ENCODE measurements at places on chromosomes 7 and 10.

DNA sequence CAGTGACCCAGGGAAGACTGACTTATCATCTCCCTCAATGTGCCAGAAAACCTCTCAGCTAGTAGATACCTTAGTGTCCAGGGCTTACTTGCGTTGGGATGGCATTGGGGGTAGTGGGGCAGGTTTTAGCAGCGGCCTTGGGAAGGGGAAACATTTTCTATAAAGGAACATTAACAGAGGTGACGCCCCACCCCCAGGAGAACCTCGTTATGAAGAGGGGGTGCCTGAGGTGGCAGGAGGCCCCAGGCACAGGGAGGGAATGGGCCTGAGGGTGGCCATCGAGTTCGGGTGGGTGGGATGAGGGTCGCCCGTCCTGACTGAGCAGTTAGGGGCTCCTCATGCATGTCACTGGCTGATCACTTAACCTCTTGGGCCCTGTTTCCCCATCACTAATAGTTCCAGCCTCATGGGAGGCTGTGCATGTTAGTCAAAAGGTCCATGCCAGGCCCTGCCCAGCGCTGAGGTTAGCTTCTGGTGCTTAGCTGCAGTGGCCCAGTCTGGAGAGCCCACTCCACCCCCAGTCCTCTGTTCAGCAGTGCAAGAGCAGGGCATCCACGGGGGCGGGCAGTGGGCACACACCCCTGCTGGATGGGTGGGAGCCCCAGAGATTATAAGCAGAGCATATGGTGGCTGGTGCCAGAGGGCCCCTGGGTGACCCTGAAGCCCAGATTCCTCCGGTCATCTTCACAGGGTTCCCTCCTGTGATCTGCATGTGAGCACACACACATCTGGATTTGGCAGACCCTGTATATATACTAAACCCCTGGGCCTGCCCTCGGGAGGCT lies 27.0 kb downstream of the UNC5B start:
- DNase-seq: no peak

DNA sequence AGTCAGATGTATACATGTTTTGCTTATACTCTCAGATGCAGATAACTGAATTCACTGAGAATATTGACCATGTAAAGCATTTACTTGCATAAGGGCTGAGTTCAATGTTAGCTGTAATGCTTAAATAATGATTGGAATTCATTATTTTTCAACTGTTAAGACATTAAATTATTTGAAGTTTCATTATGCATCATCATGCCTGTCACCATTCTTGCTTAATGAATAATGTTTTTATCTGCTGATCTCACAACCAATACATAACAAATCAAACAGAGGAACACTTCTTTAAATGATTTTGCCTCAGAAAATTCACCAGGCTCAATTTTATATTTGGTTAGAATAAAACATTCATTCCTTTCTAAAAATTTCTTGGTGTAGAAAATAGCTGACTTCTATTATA lies 233.4 kb downstream of the GPR37 start:
- DNase-seq: no peak

DNA sequence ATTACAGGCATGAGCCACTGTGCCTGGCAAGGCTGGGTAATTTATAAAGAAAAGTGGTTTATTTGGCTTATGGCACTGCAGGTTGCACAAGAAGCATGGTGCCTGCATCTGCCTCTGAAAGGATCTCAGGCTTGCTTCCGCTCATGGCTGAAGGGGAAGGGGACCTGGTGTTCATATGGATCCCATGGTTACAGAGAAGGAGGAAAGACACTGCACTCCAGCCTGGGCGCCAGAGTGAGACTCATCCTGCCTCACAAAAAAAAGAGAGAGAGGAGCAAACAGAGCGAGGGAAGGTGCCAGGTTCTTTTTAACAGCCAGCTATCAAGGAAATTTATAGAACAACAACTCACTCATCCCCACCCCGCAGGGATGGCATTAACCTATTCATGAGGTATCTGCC lies 36.2 kb downstream of the HIP1 start:
- DNase-seq: no peak

DNA sequence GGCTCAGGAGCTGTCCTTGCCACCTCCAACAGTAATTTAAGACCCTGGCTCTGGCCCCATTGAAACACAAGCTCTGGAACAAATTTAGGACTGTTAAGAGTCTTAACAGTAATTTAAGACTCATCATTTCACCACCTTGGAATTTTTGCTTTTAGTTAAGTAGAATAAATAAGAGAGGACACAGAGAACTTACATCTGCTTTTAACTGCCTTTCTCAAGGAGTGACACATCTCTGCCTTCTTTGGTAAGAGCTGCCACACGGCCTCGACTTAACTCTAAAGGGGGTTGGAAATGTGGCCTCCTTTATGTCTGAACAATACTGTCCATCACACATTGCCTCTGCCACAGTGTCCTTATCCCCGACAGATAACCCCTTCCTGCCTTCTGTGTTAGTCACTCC lies 77.9 kb downstream of the HERPUD2 start:
- DNase-seq: no peak

- DNase-seq: no peak
Observed at GRCh38 chr10:30231071-30231652, 117.9 kb downstream of the MTPAP start.

- no peak for DNase-seq
Observed at GRCh38 chr7:963236-964078, 9.0 kb upstream of the ADAP1 start.

GRCh38 chr7:1889556-1890181 lies 219.6 kb downstream of the ELFN1 start:
- DNase-seq: no peak

GRCh38 chr7:143295870-143296269 lies 7.7 kb downstream of the CASP2 start:
- no peak for DNase-seq

GRCh38 chr10:132383751-132384196 lies 13.2 kb upstream of the PWWP2B start:
- no peak for DNase-seq

DNA sequence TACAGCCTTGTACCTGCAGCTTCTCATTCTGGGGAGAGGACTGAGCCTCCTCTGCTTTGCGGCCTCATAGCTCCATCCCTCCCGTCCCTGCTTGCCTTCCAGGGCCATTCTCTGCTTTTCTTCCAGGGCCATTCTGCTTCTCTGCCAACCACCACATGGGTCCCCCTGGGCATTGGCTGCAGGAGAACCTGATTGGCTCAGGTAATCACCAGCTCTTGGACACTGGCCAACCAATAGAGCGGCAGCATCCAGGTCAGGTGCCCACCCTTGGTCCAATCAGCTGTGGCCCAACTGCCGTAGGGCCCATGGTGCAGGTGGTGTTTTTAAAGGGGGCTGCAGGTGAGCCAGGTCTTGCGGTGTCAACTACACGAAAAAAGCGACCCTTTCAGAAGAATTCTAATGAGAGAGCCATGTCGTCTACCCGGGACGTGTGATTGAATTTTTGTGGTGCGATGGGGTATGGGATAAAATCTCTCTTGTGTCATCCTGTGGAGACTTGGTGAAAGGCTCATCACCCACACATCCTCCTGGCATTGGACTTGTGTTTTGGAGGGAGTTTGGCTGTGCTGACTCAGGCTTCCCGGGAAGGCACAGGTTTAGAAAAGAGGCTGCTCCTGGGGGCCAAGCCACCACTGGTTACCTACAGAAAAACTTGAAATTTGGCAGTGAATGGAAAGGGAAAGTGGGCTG lies 46.0 kb upstream of the PODXL start:
- no peak for DNase-seq

GRCh38 chr7:44087911-44088838 lies 5.8 kb upstream of the POLM start:
- DNase-seq: no peak

DNA sequence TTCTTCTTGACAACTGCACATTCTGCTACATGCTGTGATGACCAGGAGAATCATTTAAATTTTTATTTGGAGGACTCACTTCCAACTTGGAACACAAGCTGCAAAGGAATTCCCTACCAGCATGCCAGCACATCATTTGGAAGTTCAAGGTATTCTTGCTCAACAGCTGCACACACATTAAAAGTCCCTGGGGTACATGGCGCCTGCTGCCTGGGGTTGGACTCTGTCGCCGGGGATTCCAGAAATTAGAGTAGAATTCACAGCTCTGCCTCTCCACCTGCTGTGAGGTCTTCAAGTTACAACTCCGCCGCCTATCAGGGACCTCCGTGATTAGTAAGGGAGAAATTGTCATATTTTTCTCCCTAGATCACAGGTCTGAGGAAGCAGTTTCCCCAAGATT lies 1.1 kb downstream of the ZNF32 start:
- no peak for DNase-seq

- no peak for DNase-seq
Observed at GRCh38 chr7:91922857-91923256, 17.8 kb upstream of the AKAP9 start.

DNA sequence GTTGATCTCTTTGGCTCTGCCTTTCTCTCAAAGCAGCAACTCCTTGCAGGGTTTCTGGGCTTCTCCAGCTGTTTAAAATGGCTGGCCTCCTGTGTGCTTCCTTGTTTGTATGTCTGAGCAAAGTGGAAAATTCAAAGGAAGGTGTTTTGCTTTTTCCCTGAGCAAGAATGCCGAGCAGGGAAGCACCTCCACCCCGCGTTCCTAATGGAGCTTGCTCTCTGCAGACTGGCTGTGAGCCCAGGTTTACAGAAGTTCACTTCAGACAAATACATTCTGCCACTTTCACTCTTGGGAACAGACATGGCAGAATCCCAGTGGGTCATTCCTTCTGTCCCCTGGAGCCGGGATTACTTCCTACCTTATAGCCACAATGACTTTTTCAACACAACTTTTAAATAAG lies 181.8 kb upstream of the AGK start:
- DNase-seq: no peak

GRCh38 chr10:124447751-124448466 lies 1.9 kb downstream of the NKX1-2 start:
- no peak for DNase-seq

DNA sequence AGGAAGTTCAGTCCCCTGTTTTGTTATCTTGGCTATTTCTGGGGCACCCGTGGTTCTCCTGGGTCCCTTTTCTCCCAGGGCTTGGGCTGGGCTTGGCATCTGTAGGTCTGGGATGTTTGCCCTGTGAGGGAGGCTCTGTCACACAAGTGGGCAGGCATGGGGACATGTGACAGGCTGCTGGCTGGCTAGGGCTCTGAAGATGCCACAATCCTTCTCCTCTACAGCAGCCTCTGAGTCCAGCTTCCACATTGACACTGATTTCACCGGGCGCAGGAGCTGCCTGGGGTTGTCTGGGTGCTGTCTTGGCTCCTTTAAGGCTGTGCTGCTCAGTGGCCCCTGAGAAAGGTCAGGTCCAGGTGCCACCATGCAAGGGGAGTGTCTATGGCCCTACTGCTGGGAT lies 37.4 kb upstream of the ZNF716 start:
- no peak for DNase-seq

- no peak for DNase-seq
Observed at GRCh38 chr7:114472896-114473512, 58.4 kb downstream of the FOXP2 start.

DNA sequence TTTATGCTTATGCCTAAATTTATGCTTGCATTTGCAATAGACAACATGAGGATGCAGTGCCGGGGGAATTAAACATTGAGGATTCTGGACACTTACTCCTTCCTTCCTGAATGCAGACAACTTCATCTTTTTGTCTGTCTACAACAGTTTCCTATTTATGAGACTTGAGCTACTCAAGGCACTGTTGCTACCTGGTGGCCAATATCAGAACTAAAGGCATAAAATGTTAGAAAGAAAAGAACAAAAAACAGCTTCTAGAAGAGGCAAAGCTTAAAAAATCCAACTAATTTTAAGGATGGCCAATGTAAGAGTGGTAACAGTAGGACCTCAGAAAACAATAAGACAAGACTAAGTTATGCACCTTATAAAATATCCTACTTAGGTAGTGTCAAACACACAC lies 144.5 kb upstream of the PTN start:
- no peak for DNase-seq

DNA sequence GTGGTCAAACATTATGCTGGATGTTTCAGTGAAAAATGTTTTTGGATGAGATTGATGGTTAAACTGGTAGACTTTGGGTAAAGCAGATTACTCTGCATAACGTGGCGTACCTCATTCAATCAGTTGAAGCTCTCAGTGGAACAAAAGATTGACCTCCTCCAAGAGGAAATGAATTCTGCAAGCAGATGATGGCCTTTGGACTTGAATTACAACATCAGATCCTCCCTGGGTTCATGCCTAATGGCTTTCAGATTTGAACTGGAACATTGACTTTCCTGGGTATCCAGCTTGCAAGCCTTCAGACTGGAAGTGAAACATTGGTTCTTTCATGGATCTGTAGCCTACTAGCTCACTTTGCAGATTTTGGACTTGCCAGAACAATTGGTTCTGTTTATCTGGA lies 169.3 kb upstream of the MALRD1 start:
- DNase-seq: no peak

DNA sequence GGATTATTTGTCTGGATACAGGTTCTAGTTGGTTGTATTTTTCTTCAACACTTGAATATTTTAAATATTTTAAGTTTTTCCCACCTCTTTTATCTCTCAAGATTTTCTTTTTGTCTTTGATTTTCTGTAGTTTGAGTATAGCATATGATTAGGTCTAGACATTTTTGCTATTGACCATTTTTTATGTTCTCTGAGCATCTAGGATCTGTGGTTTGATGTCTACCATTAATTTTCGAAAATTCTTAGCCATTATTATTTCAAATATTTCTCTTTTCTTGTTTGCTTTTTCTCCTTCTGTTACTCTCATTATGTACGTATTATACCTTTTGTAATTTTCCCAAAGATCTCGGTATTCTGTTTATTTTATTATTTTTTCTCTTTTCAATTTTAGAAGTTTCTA lies 219.1 kb downstream of the ITGB1 start:
- no peak for DNase-seq

GRCh38 chr7:135342887-135343286 lies 109.2 kb downstream of the STRA8 start:
- no peak for DNase-seq

GRCh38 chr10:117217196-117217761 lies 20.0 kb downstream of the KCNK18 start:
- DNase-seq: peak; percentile 6

DNA sequence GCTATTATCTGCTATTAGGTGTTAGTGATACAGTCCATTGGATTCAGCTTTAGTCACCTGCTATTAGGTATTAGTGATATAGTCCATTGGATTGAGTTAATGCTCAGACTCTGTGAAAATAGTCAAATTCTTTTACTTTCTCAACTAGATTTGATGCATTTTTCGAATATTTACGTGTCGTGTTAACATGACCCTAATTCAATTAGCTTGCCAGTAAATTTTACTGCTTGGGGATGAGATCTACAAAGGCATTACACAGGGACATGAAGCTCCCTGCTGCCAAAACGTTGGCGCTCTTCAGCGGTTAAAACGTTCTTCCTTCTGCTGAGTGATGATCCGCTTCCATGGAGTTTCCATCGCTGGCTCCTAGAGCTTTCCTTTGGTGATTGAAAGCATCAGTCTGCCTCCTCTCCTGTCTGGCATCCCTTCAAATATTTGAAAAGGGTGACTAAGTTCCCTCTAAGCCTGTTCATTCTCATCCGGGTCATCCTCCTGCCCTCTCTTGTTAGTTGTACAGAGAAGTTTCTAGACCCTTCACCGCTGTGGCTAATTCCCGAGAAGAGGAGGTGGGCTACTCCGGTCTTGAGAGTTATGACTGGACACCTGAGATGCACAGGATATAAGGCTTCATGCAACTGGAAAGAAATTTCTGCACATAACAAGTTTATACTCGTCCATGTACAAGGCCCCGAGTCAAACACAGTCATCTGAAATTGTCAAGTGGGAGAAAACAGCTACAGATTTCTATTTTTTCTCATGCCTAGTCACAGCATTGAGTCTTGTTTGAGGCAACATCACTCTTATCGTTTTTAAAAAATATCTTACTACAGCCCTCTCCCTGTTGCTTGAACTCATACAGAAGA lies 254.0 kb downstream of the KLF6 start:
- DNase-seq: no peak
